ENCODE measurements at places on chromosomes 2 and 18. TPM values are rescaled to one million over a fixed set of nuclear protein-coding genes. Genes with fewer than 3 reads are reported as not detected.

Gene NPHP1
- total RNA-seq = 13.2 TPM

Gene CENPA
- total RNA-seq = not detected

Gene IL1F10
- not detected for total RNA-seq

Gene SUCLG1
- total RNA-seq = 169 TPM

Gene GALNT13
- total RNA-seq = 2.3 TPM

Gene GTF2A1L
- not detected for total RNA-seq

Gene PTPN4
- 128 TPM for total RNA-seq

Gene KHK
- 2.3 TPM for total RNA-seq

Gene COLEC12
- total RNA-seq = 34.7 TPM

Gene LGALSL
- total RNA-seq = 8.7 TPM

Gene SERPINB13
- total RNA-seq = not detected

Gene CCDC121
- total RNA-seq = 7.2 TPM

Gene IL36A
- total RNA-seq = not detected

Gene HOXD3
- 5.0 TPM for total RNA-seq

Gene CROCC2
- not detected for total RNA-seq

Gene SRD5A2
- 0.13 TPM for total RNA-seq

Gene CXCR2
- total RNA-seq = not detected

Gene GAREM1
- total RNA-seq = 4.6 TPM

Gene UBE2E3
- 108 TPM for total RNA-seq

Gene KCNJ13
- total RNA-seq = 4.2 TPM

Gene GCKR
- not detected for total RNA-seq

Gene EMX1
- not detected for total RNA-seq

Gene CRYGB
- total RNA-seq = not detected
